ENCODE measurements at places on chromosomes 11 and 22. TPM values are rescaled to one million over a fixed set of nuclear protein-coding genes. Genes with fewer than 3 reads are reported as not detected.

Gene CCDC81
- polyA plus RNA-seq = 5.0 TPM

DNA sequence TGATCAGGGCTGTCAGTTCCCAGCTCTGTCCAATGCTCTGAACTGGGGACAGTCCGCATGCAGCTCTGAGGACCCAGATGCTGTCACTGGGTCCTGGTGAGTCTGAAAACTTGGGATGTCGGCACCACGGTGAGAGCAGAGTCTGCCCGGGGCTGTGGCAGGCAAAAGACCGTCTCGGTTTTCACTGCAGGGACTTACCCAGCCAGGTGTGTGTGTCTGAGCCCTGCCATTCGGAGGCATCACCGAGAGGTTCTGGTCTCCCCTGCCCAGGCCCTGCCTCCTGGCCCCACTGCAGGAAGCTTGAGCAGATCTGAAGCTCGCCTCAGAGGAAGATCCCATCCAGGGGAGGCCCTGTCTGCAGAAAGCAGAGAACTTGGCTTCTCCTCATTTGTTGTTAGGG lies 5.2 kb downstream of the TP53AIP1 start:
- no peak for DNase-seq

Gene NXPE1
- polyA plus RNA-seq = 0.04 TPM

DNA sequence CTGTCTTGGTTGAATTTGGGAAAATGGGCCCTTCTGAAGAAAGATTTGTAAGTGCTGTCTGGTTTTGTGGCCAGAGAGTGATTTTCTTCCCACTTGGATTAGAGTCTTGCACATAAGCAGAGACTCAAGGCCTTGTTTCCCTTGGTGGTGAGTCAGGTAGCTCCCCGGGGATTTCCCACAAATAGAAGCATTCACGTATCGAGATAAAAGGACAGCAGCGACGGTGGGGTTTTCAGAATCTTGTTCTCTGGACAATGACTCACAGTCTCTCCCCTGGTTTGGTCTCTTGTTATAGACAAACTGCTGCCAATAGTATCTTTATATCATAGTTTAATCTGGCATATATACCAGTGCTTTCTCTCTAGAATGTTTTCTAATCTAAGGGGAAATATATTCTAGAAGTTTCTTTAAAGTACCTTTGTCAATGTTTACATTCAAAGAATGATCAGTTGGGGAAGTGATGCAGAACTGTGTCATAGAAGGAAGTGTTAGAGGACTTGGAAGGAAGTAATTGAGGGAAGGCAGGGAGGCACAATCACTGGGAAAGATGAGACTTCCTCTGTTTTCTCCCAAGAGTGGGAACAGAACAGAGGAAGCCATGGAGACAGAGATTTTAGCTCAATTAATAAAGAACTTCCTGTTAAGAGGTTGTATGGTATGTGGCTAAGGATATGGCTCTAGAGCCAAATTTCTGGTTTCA lies 18.1 kb downstream of the POLA2 start:
- no peak for DNase-seq
